ENCODE measurements at places on chromosomes 5 and 9.

DNA sequence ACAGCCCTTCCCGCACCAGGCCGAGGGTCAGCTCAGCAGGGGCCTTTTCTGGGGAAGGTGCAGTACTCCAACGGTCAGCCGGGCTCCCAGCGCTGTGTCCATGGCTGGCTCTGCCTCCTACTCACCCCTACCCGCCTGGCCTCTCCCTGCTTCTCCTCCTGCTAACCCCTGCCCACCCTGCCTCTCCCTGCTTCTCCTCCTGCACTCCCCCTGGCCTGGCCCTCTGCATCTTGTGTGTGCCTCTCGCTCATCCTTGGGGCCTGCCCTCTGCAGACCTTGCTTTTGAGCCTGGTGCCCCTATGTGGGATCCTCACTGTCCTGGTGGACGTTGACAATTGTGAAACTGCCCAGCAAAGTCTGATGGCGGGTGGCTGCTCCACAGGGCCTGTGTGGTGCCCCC, 274.6 kb upstream of the IRX2 start:
- no peak for DNase-seq

GRCh38 chr5:72145348-72145747, 38.1 kb downstream of the MAP1B start:
- no peak for DNase-seq

DNA sequence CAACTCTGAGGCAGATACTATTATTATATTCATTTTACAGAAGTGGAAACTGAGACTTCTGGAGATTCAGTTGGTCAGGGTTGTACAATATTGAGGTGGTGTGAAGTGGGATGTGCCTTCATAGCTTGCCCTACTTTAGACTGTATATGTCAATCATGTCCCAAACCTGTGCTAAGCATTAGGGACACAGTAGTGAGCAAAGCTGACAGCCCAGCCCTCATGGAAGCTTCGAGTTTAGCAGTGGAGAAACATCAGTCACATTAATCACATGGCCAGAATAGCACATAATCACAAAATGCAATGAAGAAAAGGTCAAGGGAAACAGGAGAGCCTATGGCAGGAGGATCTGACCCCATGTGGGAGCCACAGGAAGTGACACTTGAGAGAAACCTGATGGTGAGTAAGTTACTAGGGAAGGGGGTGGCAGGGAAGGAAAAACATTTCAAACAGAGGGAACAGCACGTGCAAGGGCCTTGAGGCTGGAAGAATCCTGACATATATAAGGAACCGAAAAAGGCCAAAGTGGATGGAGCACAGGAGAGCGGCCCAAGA, 20.5 kb upstream of the RALGPS1 start:
- no peak for DNase-seq

DNA sequence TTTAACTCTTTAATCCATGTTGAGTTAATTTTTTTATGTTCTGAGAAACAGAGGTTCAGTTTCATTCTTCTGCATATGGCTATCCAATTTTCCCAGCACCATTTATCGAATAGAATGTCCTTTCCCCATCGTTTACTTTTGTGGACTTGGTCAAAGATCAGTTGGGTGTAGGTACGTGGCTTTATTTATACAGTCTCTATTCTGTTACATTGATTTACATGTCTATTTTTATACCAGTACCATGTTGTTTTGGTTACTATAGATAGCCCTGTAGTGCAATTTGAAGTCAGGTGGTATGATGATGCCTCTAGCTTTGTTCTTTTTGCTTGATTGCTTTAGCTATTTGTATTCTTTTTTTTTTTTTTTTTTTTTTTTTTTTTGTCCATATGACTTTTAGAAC, 462.0 kb downstream of the HTR1A start:
- DNase-seq: no peak

DNA sequence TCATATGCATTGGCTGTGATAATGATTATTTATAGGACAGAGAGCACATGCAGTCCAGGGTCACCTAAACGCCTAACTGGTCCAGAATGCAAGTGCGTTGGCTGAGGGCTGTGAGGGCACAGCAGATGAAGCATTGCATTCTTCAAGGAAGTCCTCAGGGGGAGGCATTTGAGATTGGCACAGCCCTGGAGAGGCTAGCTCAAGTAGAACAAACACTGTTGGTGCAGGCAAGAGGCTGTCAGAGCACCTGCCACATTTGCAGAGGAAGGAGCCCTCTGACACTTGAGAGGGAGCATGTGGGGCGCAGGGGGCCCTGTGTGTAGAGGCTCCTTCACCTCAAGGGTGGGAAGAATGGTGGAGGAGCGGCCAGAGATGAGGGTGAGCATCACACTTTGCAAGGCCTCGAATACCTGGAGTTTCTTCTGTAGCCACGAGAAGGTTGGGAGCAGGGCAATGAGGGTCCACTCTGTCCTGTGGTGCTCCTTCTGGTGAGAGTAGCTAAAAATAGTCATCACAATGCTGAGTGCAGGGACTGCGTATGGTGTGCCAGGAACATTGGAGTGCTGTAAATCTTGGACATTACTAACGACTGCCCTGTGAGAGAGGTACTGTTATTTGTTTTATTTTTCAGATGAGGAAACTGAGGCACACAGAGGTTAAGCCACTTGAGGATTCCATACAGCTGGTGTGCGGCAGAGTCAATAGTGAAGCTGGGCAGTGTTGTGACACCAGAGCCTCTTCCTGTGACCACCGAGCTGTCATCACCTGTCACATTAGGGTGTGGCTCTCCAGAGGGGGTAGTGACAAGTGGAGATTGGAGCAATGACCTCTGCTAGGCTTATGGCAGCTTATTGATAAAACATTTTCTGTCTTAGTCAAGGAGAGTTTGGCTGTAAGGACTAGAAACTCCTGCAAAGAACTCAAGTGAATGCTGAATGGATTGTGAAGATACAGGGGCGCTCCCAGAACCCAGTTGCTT, 100.2 kb downstream of the PIP5K1B start:
- DNase-seq: no peak

DNA sequence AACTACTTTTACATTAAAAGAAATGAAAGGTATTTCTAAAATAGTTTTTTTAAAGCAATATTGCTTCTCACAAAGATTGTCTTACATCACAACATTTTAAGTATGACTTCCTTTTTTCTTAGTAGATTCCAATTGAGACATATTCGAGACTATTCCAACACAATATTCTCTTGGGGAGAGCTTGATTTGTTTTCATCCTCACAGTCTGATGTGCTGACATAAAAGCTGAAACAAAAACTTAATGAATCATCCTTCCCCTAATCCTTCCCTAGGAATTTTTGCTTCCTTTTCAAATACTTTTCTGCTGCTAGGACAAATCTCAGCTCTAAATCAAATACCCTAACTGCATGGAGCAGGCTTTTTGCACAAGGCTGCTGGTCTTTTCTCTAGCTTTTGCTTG, 245.8 kb upstream of the MAP3K1 start:
- DNase-seq: no peak
